ENCODE measurements at places on chromosomes 5 and 9.

DNA sequence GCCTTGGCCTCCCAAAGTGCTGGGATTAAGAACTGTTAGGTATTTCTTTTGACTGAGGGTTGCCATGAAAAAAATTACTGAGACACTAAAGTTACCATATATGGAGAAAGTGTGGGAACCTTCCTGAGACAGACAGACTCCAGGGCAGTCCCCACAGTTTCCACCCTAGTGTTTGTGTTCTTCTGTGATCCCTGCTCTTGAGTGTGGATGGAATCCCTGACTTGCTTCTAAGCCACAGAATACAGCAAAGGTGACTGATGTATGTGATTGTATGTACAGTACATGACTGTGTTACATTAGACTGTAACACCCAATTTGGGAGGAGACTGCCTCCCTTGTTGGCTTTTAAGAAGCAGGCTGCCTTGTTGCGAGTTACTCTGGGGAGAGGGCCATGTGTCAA, 24.7 kb upstream of the ADAM19 start:
- DNase-seq = peak; percentile 27

DNA sequence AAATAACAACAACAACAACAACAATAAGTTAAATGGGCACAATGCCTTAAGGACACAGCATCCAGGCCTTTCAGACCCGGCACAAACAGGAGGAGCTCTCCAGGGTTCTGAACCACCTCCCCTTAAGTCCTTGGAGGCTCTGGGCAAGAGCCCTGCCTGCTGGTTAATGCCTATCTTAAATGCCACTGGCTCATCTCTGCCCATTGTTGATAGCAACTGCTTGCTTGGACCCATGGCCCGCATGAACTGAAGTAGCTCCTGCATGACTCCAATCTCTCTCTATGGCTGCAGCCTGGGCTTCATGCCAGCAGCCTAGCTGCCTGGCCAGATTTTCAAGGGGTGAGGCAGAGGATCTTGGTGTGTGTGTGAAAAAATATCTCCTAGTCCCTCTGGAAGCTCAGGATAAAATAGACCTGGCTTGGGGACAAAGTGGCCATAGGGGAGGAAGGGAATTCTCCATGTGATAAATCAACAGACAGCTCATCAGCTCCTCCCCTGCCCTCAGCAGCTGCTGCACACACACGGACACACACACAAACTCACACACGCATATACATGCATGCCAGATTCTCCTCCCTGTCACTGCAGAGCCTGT, 27.4 kb downstream of the FAM219A start:
- DNase-seq = no peak

DNA sequence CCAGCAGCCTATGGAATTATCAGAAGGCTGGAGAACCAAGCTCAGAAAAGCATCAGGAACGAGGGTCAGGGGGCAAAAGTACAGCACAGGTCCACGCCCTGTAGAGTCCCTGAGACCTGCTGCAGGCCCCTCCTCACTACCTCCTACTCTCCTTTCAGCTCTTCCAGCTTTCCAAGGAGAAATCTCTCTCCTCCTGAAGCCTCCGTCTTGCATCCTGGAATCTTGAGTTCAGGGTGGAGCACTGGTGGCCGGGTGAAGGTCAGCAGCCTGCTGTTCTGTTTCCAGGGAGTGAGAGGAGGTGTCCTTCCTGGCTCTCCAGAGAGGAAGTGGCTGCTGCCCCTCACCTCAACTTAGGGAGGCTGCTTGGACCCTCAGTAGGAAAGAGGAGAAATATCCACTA, 342.3 kb downstream of the ZSWIM6 start:
- no peak for DNase-seq

GRCh38 chr5:128284236-128284635, 200.7 kb downstream of the SLC12A2 start:
- DNase-seq = no peak

- no peak for DNase-seq
Observed at GRCh38 chr9:136703276-136703860, 9.0 kb upstream of the DIPK1B start.

GRCh38 chr9:20903212-20903611, 128.2 kb downstream of the HACD4 start:
- DNase-seq = no peak

DNA sequence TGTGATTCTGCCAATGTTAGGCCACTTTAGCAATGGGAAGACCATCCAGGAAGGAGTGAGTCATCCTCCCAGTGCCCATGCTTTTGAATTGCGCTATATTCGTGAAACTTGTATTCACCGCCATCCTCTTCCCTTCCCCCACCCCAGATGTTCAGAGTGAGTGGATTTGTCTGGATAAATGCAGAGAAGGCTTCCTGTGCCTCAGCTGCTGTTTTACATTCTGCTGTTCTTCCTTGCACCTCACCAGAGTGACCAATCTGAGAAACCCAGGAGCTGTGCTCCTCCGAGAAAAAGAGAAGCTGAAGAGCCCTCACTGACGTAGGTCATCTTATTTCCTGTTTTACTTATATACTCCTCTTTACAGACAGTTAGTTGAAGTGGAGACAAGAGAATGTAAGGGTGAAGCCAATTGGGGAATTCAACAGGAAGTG, 24.6 kb upstream of the SVEP1 start:
- no peak for DNase-seq

- DNase-seq = no peak
Observed at GRCh38 chr9:115146581-115147021, 28.6 kb upstream of the TNC start.

DNA sequence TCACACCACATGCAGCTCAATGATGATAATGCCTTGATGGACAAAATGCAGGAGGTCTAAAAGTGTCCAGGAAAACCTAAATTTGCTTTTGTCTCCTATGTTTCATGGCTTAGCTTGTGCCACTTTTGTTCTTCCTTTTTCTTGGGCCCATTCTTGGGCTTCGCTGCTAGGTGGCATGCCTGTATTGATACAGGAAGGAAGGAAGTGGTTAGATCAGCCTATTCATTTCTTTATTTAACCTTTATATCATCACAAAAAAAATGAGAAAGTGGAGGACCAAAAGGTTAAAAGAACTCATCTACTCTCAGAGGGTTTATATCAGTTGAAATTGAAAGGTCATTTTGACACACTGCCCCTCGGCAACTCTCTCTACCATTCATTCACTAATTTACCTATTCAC, 260.2 kb downstream of the ARHGAP26 start:
- DNase-seq = no peak

GRCh38 chr9:89502038-89502601, 4.2 kb upstream of the SEMA4D start:
- peak; percentile 83 for DNase-seq

DNA sequence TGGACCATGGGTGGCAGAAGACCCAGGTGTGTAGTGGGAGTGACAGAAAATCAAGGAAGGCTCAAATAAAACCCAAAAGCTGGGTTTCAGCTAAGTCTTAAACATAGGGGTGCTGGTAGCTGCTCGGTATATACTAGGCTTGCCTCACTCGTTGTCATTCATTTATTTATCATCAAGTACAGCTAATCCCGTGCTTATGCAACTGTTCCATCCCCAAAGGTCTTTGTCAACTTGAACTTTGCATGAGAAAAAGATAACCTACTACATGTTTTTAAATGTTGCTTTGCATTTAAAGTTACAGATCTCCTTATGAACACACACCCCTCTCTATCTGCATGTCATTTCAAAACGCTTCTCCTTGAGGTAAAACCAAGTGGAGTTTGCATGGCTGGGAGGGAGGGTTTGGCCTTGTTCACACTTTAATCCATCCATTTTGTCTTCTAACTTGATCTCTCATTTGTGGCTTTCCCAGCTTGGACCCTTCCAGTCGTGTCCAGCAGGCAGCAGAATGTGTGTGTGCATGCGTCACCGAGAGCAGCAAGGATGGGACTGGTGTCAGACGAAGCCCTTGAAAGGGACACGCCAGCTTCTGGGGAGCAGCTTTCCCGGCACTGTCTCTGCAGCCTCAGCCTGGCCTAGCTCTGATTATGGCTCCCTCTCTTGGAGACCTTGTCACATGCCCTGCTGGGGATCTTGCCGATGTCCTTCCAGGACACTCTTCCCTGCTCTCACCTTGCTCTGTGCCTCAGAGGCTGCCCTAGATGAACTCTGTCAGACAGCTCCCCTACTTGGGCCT, 133.5 kb downstream of the GADD45G start:
- DNase-seq = no peak

DNA sequence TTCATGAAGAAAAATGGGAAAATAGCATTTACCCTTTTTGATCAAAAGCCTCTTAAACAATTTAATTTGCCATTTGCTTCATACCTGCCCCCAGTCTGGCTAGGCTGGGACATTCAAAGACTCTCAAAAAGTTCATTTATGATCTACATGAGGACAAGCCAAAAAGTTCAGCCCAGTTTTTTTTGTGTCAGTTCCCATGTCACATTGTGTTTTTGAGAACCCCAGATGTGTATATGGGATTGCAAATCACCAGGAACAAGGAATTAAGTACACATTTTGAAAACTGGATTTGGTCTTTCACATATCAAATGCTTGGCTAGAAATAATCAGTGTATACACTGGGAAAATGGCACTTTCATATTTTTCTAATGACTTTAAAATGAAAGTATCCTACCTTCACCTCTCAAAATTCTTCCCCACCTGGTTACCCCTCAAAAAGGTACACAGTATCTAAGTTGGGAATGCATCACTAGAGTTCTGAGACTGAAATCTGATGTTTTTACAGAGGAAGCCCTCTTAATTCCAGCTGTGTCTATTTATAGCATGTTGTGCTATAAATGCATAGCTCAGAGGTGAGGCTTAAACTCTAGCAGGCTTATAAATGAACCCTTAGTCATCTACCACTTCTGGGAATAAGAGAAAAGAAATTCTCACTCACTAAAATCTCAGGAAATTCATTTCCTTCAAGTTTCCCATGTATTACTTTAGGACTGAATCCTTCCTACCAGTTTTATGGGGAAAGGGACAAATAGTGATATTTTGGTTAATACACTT, 9.3 kb downstream of the STOM start:
- DNase-seq = no peak

- no peak for DNase-seq
Observed at GRCh38 chr9:131260751-131261452, 15.4 kb downstream of the FAM78A start.

- DNase-seq = no peak
Observed at GRCh38 chr5:158522776-158523175, 576.9 kb downstream of the EBF1 start.

DNA sequence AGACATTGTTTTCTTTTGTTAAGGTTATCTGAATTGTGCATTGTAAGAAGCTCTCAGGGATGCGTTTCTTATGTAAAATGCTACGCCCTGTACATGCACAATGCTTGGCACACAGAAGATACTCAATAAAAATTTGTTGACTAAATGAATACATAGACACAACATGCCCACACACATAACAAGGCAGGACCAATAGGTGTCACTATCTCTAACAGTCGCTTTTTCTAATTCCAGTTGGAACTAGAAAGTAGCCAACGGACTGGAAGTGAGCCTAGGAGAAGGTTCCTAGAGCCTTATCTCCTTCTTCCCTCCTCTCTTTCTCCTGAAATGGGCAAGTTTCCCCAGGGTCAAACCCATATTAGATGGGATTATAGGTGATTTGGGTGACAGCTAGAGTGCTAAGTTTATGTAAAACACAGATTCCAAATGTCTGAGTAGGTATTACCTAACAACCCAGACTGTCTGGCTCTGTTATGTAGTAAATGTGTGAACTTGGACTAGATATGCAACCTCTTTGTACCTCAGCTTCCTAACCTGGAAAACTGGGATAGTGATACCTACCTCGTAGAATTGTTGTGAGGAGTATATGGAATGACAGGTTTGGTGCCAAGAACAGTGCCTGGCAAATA, 603.0 kb downstream of the RAB3C start:
- no peak for DNase-seq

DNA sequence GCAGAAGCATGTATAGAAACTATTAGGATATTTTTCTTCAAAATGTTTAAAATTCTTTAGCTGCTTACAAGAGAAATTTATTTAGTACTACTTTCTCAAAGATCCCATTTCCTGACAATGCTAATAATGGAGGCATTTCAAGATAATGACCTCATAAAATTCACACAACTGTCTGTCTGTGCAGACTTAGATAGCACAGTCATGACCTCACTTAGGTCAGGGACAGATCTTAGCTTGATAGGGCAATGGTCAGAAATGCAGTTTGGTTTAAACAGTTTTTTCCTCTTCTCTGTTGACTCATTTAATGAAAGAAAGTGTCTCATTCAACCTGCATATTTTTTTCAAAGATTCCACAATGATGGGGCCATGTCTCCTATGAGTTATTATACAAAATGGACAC, 128.4 kb downstream of the GRIA1 start:
- DNase-seq = no peak

- DNase-seq = no peak
Observed at GRCh38 chr5:163509291-163509951, 4.0 kb downstream of the MAT2B start.

DNA sequence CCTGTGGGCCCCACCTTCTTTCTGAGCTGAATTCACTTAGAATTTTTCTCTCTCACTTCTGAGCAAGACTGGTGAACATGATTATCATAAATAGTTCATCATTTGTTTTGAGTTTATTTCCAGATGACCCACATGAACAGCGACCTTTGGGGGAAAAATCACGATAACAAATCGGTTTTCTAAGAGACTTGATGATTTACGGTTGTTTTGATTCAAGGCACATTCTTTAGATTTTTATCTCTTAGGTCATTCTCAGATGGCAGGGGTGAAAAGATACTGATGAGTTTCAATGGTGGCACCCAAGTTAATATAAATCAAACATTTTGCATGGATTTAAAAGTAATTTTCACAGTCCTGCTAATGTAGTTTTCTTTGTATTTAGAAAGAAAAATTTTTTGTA, 95.1 kb downstream of the DMXL1 start:
- DNase-seq = no peak

GRCh38 chr5:164435576-164435975, 930.2 kb downstream of the MAT2B start:
- no peak for DNase-seq
